ENCODE measurements at places on chromosomes 3 and 15.

GRCh38 chr3:8201886-8202285 lies 299.7 kb upstream of the LMCD1 start:
- no peak for DNase-seq

DNA sequence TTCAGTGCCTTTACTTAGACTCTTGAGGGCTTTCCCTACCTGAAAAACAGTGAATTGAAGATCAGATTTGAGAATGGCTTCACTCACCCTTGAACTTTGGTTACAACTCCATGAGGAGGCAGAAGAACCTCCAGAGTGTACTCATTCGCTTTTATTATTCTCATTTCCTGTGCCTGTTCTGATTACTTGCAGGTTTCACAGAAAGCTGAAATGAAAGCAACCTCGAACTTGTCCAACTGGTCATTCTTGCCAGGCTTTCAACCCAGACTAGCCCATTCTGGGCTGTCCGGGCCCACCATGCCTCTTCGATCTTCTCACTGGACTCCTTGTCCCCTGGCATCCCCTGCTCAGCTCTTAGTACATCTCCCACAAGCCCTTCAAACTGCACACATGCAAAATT lies 20.2 kb upstream of the THUMPD3 start:
- DNase-seq: no peak

DNA sequence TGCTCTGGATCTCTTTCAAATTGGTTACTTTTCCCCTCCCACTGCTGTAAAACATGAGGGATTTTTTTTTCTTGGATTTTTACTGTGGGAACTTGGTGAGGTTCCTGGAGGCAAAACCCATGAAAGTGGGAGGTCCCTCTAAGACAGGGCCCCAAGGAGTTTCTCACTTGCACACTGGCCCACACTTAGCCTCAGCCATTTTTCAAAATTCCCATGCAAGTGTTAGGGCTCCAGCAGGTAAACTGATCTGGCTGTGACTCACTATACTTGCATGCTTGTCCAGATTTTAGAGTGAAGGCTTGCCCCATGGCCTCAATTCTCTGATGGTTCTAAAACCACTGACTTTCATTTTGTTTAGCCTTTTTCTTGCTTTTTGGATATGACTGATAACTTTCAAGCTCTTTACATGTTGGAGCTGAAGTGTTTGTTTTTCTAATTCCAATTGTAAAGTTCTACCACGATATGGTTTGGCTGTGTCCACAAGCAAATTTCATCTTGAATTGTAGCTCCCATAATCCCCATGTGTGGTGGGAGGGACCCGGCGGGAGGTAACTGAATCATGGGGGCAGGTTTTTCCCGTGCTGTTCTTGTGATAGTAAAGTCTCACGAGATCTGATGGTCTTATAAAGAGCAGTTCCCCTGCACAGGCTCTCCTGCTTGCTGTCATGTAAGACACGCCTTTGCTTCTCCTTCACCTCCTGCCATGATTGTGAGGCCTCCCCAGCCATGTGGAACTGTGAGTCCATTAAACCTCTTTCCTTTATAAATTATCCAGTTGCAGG lies 37.7 kb downstream of the MCCC1 start:
- DNase-seq: no peak

GRCh38 chr3:139522421-139522820 lies 17.1 kb downstream of the RBP1 start:
- no peak for DNase-seq

DNA sequence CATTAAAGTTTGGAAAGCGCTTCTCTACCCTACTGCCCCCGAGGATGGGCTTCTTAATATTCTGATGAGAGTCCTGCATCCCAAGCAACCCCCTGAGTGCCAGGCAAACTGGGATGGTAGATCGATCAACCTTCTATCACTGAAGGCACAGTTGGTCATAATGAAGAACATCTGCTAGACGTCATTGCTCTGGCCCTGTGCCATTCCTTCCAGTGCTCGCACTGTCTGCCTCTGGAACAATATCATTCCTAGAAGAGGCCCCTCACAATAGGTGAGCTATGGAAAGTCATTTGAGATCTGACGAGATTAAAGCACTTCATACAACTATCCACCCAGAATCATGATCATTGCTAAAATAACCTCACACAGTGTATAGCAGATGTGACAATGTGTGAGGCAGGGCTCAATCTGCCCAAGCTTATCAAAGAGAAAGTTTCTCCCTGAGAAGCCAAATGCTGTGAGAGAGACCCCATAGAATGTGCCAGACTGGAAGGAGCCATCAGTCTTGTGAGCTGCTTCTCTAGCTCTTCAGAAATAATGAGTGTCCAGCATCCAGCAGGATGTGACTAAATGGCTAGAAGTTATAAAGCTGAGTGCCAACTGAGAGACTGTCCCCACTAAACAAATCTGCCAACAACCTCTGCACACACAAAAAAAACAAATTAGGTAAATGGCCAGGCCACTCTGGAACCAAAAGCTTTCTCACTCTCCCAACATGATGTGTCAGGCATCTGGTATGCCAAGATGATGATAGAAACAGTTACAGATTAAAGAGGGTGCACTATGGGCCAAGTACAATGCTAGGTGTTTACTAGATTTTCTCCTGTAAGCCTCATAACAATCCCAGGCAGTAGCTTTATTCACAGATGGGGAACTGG lies 165.5 kb downstream of the NECTIN3 start:
- DNase-seq: no peak

- no peak for DNase-seq
These were observed 10.6 kb upstream of the MANF start for GRCh38 chr3:51374456-51374855.

- DNase-seq: no peak
These were observed 25.8 kb downstream of the RAF1 start for GRCh38 chr3:12638105-12638504.

- no peak for DNase-seq
These were observed 208.9 kb downstream of the RSL24D1 start for GRCh38 chr15:54987881-54988280.

DNA sequence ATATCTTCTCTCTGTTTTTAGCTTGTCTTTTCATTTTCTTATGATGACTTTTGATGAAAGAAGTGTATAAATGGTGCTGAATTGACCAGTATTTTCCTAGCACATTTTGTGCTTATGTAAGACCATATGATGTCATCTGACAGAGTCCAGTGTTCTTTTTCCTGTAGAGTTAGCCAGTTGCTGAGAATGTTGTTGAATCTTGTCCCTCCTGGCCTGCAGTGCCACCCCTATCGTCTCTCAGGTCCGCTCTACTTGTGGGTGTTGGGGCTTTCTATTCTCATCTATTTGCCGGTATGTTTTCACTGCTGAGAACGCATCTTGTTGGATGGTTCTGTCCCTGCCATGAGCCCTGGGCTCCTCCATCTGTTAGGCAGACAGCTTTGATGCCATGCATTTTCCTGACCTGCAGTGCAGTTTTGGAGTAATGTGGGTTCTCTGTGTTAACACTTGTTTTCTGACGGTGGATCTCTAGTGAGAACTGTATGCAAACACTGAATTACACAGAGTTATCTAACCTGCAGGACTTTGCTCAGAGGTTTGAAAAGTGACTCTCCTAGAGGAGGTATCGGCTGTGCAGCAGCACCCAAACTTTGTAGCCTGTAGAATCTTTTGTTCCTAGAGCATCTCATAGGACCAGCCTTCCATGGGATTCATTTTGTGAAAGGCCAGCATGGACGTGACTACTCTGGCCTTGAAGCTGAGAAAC lies 44.6 kb downstream of the SLC6A20 start:
- DNase-seq: no peak

GRCh38 chr3:162629372-162629771 lies 1132.8 kb downstream of the OTOL1 start:
- no peak for DNase-seq

DNA sequence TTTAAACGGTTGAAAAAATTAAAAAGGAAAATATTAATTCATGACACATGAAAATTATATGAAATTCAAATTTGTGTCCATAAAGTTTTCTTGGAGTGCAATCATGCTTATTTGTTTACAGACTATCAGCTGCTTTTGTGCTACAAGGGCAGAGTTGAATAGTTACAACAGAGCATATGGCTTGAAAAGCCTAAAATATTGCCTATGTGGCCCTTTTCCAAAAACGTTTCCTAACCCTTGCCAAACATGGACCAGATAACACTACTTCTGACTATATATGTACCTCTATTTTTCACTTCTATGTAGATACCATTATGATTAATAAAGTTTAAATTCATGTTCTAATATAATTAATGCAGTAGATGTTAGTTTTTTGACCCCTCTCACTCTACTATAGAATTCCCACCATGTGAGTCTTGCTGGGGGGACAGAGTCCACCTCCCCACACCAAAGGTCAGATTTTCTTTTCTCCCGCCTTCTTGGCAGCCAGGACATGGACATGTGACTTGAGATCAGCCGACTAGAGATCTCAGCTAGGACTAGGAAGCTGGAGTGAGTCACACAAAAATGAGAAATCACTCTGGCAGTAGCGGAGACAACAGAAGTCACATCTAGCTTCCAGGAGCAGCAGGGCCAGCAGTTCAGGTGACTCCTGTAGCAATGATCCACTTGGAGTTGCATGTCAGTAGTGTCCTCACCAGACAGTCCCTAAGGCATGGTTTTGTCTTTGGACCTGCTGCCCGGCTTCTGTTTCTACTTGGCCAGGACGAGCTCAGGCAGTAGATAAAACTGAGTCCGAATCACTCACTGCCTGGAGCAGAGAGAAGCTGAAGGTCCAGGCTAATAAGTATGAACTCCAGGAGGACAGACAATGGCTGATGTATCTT lies 22.4 kb downstream of the CIAO2A start:
- DNase-seq: no peak

Data from D721Med (cell line).